Germinal center (tissue), 1 donor: ENCODE measurements at places on chromosomes 6 and 20.
A peak's percentile ranks its signal among the peaks of the same experiment; 100 is the strongest.

DNA sequence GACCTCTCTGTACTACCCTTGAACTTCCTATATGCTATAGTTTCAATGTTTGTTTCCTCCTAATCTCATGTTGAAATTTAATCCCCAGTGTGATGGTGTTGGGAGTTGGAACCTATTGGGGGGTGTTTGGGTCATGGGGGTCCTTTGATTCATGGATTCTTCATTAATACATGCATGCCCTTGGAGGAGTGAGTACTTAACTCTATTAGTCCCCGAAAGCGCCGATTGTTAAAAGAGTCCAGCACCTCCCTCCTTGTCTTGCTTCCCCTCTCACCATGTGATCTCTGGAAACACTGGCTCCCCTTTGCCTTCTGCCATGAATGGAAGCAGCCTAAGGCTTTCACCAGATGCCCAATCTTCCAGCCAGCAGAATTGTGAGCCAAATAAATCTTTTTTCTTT is 31.7 kb downstream of the NCR2 start:
- DNase-seq: no peak

GRCh38 chr6:18577491-18577890 is 190.3 kb downstream of the RNF144B start:
- no peak for DNase-seq

DNA sequence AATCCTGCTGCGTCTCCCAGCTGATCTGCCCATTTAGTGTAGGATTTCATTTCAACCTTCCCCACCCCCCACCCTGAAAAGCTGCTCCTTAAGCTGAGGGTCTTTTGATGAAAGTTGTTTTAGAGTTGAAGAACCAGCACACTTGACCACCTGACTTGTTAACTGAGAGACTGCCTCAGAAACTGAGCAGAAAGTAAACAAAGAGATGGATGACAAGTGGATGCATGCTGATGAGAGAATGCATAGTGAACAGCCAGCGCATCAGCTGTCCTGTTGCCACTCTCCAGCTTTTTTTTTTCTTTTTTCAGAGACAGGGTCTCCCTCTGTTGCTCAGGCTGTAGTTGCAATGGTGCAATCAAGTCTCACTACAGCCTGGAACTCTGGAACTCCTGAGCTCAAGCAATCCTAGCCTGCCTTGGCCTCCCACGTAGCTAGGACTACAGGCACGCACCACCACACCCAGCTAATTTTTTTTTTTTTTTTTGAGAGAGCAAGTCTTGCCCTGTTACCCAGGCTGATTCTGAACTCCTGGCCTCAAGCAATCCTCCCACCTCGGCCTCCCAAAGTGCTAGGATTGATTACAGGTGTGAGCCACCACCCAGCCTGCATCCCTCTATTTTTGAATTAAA is 9.5 kb downstream of the RPL10A start:
- no peak for DNase-seq

DNA sequence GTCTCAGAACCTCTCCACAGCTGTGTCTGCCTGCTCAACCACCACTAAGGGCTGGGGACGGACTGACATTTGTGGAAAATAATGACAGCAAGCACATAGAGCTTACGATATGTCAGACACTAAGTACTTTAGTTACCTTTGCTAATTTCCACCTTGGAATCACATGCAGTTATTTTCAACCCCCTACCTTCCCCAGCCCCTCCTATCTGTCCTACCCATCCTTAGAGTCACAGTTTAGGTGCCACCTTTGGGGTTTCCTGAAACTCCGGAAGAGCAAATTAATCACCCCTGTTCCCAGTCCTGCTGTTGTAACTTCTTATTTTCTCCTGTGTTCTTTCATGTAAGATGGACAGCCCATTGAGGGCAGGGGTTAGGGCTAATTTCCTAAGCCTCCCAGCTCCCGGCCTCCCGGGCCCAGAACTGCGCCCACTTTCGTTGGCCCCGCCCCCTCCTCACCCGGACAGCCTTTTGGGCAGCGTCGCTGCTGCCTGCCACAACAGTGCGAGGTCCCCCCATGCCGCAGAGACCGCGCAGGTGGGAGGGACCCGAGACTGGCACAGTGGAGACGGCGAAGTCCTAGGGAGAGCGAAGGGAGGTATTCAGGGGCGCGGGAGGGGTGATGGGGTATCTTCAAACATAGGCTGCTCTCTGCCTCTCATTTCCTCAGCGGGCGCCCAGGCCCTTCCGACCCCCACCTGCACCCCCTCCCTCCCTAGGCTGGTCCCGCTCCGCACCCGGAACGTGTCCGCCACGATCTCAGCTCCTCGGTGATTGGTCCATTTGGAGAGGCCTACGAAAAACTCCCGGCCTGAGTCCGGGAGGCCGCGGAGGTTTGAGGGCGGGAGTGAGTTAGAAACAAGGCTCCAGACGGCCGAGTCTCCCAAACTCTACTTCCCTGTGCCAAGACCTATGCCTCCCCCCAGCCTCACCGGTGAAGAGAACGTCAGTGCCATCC is 1.1 kb downstream of the DDAH2 start:
- DNase-seq: peak; percentile 88

GRCh38 chr6:16243055-16243454 is 4.7 kb downstream of the GMPR start:
- no peak for DNase-seq

- DNase-seq: no peak
Measured at GRCh38 chr6:138371720-138372119, 6.0 kb upstream of the SMIM28 start.

DNA sequence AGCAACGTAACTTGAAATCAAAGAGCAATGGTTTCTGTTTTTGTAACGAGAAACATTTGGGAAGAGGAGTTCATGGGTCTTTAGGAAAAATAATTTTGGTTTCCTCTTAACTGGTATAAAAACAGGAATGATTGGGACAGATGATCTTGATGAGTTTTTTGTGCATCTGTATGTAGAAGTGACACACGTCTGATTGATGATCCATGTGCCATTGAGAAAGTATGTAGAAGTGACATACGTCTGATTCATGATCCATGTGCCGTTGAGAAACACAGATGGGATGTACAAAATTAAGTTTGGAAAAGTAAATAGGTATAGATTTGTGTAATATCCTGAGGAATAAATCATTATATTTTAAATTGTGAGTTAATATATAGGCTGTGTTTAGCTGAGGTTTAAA is 2.1 kb downstream of the KIAA1586 start:
- DNase-seq: no peak

GRCh38 chr20:40669692-40670091 is 19.3 kb downstream of the MAFB start:
- DNase-seq: no peak

- DNase-seq: no peak
Measured at GRCh38 chr6:157496534-157497095, 115.6 kb downstream of the ZDHHC14 start.

DNA sequence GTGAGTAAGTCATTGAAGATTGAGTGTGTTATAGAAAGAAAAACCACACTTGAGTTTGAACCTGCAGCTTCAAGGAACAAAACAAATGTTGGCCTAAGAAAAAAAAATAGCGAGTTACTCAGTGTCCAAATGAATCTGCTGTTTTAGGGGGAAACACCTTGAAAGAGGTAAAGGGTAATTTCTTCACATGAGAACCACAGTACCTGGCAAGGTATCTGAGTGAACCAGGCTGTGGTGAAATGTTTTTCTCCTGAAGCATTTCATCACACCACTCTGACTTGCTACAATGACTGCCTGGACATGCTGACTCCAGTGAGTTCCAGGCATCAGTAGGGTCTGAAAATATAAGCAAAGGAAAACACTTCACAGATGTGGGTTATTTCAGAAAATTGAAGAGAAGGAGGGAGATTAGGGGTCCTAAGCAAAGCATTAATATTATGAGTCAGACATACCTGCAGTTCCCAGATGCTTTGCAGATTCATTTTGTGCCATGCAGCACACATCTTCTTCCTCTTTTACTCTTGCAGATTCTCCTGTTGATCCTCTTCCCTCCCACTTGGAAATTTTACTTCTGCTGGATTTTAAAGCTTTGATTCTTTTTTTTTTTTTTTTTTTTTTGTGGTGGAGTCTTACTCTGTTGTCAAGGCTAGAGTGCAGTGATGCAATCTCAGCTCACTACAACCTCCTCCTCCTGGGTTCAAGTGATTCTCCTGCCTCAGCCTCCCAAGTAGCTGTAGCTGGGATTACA is 206.2 kb upstream of the SGK1 start:
- DNase-seq: no peak

- peak; percentile 55 for DNase-seq
Measured at GRCh38 chr6:106097411-106098231, 11.5 kb downstream of the PRDM1 start.

GRCh38 chr6:5204376-5204775 is 56.4 kb downstream of the LYRM4 start:
- DNase-seq: no peak

DNA sequence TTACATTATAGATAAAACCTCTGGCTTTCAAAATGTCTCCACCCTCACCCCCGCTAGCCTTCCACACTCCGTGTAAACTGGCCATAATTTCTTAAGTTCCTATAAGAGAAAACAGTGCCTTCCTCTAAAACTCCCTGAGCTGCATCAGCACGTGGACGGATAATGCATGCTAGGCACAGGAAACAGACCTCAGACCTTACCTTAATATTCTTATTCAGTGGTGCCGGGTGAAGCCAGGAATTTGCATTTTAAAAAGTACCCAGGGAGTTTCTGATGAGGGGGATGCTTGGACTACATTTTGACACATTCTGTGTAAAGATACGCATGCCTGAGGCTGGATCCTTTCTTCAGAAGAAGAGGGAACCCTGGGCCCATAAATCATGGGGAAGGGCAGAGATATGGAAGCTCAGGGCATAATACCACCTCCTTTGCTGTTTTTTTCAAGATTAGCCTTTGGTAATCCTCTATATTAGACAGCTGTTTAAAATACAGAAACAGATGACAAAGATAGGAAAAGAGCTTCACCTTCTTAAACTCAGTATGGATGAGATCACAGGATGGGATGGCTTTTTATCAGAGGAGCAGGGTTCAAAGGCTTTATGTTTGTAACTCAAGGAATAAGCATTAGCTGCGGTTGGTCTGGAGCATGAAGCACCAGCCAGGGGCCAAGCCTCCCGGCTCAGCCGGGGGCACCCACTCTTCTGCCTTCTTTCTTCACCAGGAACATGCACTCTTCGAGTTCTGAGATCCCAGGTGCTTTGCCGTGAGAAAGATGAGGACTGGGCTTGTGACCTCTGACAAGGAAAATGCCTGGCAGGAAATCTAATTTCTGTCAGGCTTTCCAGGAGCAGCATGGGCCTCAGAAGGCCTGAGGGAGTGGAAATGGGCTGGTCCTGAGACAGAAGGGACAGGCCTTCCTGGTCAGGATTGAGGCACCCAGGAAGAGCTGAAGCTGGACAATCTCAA is 218.1 kb upstream of the SOX4 start:
- peak; percentile 21 for DNase-seq

DNA sequence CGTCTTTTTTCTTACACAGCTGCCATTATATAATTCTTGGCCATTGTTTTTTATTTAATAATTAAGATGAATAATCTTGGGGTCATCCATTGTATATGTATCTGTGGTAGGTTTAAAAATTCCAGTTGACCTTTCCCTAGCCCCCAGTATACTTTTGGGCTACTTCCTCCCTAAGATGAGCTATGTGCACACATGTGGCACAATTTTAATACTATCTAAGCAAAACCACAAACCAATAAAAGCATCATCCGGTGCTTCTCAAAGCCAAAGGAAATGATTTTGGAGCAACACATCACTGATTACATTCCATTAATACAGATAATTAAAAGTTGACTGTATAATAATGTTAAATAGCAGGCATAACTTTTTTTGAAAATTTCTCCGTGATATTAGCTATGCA is 161.2 kb downstream of the ATXN1 start:
- no peak for DNase-seq

- no peak for DNase-seq
Measured at GRCh38 chr6:167668019-167668753, 158.5 kb upstream of the AFDN start.

GRCh38 chr6:91813641-91814040 is 1226.8 kb upstream of the MAP3K7 start:
- DNase-seq: no peak

DNA sequence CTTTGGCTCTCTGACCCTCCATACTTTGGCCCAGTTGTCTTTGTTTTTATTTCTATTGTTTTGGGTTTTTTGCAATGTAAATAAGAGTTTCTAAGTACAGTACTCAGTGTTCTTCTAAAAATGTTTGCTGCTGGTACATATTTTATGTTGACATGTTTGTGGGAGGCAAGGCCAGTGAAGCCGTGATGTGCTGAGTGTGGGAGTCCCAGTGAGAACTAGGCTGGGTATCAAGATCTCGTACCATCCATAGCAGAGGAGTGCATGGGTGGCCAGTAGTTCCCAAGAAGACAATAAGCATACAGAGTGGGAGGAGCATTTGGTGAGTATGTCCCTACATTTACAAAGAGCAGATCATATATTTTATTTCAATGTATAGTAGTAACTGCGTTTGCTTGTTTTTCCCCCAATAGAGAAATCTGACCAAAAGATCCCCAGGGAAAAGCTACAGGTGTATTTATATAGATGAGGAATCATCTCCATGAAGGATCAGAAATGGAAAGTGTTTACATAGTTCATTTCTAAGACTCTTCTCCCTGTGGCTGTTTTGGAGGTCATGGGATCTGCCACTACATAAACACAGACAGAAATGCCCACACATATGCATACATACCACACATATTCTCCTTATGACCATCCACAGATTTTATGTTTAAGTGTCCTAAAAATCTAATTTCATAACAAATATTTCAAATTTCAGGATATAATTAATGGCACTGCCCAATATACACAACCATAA is 285.9 kb downstream of the ALDH8A1 start:
- DNase-seq: no peak

DNA sequence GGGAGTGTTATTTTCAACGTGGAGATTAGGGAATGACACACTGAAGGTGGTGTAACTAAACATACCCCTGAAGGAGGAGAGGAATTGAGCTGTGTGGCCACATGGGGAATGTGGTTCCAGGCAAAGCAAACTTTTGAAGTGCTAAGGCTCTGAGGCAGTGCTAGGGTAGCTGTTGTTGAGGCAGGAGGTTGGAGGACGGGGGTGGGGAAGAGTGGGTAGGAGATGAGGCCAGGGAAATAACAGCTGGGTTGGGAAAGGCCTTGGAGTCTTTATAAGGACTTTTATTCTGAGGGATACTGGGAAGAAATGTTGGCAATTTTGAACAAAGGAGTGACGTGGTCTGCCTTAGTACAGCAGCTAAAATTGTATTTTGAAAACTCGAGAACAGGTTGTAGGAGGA is 13.0 kb downstream of the RPRD1B start:
- no peak for DNase-seq

DNA sequence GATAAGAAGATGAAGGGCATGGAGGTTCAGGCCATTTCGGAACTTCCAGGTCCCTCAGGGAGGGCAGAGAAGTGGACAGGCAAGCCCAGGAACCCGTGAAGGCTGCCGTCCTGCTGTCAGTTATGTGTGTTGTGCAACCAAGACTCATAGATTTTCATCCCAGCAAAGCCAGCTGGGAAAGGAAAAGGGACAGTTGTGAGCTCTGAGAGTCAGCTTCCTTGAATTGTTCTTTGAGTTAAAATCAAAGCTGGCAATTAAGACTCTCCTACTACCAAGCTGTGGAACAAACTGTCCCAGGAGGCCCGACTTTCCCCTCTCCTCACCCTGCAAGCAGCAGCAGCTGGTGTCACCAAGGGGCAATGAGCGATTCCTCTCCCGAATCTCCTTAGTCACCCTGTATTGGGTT is 46.3 kb upstream of the IYD start:
- no peak for DNase-seq
